ENCODE measurements at places on chromosomes 1 and 21.

- no peak for DNase-seq
Measured at GRCh38 chr1:18608534-18608933, 22.1 kb upstream of the PAX7 start.

- DNase-seq = no peak
Measured at GRCh38 chr1:155012776-155013602, 10.4 kb downstream of the ZBTB7B start.

GRCh38 chr1:245810789-245811337 lies 656.1 kb downstream of the KIF26B start:
- no peak for DNase-seq

- no peak for DNase-seq
Measured at GRCh38 chr1:68174738-68175113, 57.6 kb downstream of the WLS start.

- DNase-seq = no peak
Measured at GRCh38 chr1:63888984-63889383, 115.2 kb downstream of the ROR1 start.
